ENCODE measurements at places on chromosomes 11 and 22.

GRCh38 chr11:77206264-77207018 is 78.4 kb downstream of the MYO7A start:
- no peak for DNase-seq

DNA sequence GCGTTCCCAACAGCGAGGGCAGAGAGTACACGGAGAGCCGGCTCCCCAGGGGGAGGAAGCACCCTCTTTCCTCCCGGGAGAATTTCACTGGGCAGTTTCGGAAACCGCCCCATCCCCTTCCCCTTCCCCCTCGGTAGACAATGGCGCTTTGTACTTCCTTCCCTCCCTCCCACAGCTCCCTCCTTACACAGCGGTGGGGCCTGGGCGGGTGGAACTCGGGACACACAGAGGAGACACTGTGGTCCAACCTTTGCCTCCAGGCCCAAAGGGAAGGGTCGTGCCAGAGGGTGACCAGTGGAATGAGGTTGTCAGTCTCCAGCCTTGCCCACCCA is 4.3 kb downstream of the SMTN start:
- peak; percentile 90 for DNase-seq

GRCh38 chr11:119374632-119375336 is 6.7 kb downstream of the USP2 start:
- DNase-seq, result peak; percentile 70

DNA sequence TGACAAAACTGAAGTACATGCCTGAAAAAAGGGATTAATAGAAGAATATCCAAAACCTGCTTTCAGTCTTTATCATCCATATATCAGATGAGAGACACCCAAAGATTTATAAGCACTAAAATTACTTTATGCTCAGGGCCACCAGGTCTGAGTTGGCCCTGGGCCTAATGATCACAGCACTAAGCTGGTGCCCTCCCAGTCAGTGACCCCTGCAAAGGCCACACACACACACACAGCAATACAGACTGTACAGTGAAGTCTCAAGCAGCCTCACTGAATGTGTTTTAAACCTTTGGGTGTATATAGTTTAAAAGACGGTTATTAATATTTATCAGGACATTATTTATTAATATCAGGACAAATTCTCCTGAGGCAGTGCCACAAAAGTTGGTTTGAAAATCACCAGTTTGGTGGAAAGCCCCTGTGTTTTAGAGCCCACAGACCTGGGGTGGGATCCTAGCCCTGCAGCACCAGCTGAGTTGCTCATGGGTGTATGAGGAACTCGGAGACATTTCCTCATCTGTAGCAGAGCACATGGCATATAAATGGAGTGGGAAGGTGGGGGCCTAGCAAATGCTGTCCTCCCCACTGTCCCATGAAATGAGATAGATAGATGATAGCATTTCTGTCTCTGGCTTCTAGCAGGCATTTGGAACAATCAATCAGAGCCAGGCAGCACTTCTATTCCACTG is 48.4 kb upstream of the HORMAD2 start:
- DNase-seq, result no peak

GRCh38 chr11:16935518-16936302 is 78.5 kb downstream of the PLEKHA7 start:
- no peak for DNase-seq

DNA sequence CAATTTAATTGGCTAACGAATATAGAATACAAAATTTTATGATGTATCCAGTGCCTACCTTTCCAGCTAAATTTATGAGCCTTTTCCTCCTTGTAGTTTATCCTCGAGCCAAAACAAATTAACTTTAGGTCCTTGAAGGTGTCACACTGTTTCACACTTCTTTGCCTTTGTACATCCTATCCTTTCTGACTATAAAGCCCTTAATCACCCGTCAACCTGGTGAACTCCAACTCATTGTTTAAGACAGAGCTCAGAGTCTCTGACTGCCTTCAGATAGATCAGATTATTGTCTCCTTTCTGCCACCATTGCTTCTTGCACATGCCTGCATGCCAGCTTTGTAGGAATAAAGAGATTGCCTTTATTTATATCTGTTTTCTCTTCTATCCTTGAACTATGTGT is 58.8 kb downstream of the CNTN5 start:
- DNase-seq, result no peak

- DNase-seq, result no peak
Observed at GRCh38 chr11:104148074-104148473, 15.9 kb downstream of the PDGFD start.

GRCh38 chr11:122984186-122985011 is 2.8 kb upstream of the BSX start:
- DNase-seq, result no peak

DNA sequence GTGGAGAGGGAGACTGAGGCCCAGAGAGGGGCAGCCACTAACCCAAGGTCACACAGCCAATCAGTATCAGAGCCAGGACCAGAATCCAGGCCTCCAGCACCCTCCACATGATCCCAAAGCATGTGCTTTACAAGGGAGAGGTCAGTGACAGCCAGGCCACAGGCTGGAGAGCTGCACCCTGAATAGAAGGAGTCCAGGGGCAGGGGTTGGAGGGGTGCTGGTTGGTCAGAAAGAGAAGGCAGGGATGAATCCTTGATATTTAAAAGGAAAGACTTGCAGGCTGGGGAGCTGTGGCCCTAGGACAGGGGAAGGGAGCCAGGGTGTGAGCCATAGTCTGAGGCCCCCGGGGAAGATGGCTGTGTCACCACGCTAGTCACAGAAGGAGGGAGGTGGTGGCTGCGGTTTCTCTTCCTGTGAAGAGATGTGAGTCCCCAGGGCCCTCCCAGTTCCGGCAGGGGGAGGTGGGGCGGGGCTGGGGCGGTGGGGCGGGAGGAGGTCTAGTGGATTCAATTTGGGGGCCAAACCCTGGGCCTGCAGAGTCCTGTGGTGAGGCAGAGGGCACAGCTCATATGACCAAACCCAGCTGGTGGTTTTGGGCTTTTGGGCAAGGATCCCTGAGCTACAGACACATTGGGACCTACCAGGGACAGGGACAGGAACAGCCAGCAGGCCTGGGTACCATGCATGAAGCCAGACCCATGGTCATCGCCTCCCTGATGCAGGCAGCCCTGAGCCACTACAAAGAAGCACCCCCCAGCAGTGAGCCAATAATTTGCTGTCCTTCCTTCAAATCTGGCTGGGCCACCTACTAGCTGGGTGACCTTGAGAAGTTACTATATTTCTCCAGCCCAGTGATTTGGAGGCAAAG is 14.0 kb downstream of the RAC2 start:
- DNase-seq, result peak; percentile 31

GRCh38 chr11:75562048-75562835 is at the start of gene SERPINH1:
Gene SERPINH1 (plus strand): TSS chr11:75562253. CDS start chr11:75566350, 4,097 bp downstream.
- peak; percentile 84 for DNase-seq

GRCh38 chr22:38607680-38608079 is 37.7 kb upstream of the DMC1 start:
- DNase-seq, result no peak

DNA sequence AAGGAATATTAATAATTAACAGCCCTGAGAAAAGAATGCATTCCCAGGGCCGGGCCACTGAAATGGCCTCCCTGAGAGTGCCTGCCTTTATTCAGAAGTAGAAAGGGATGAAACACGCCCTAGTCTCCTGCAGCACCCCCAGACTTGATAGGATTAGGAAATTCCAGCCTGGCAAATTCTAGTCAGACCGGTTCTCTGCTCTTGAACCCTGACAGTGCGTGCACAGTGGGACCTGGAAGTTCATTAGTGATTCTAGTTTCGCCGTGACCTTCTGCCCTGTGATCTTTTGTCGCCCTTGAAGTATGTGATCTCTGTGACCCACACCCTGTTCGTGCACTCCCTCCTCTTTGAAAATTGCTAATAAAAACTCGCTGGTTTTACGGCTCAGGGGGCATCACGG is 2.1 kb upstream of the GSTP1 start:
- no peak for DNase-seq

DNA sequence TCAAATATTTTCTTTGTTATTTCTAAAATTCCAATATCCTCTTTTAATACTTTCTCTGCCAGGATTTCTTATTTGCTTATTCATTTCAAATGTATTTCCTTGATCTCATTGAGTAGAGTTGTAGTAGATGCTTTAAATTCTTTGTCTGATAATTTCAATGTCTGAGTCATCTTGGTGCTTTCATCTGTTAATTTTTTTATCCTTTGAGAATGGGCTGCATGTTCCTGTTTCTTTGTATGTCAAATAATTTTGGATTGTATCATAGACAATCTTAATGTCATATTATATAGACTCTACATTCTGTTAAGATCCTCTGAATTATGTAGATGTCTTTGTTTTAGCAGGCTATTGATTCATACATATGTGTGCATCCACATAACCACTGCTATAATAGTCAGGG is 57.5 kb downstream of the MYEOV start:
- DNase-seq, result no peak

- peak; percentile 12 for DNase-seq
Observed at GRCh38 chr11:2777871-2778629, 78.3 kb upstream of the KCNQ1OT1 start.

DNA sequence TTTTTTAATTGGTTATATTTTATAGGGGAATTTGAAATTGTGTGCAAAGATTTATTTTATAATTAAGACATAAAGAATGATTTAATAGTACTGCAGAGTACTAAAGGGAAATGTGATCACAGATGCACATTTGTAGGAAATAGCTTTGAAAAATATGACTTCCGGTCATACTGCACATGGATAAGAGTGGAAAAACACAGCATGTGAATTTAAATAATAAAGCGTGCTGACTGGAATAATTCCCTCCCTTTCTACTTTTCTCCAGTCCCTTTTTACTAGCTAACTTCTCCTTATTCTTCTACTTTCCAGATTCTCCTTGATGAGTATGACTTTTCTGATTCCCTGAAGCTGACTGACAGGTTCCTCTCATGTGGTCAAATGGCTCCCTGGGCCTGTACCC is 238.4 kb upstream of the CTSC start:
- no peak for DNase-seq

- peak; percentile 74 for DNase-seq
Observed at GRCh38 chr22:44664149-44664548, 37.9 kb upstream of the PRR5 start.

- no peak for DNase-seq
Observed at GRCh38 chr11:134521452-134522289, 109.6 kb upstream of the B3GAT1 start.

- DNase-seq, result no peak
Observed at GRCh38 chr11:124602193-124602592, 9.0 kb upstream of the PANX3 start.

DNA sequence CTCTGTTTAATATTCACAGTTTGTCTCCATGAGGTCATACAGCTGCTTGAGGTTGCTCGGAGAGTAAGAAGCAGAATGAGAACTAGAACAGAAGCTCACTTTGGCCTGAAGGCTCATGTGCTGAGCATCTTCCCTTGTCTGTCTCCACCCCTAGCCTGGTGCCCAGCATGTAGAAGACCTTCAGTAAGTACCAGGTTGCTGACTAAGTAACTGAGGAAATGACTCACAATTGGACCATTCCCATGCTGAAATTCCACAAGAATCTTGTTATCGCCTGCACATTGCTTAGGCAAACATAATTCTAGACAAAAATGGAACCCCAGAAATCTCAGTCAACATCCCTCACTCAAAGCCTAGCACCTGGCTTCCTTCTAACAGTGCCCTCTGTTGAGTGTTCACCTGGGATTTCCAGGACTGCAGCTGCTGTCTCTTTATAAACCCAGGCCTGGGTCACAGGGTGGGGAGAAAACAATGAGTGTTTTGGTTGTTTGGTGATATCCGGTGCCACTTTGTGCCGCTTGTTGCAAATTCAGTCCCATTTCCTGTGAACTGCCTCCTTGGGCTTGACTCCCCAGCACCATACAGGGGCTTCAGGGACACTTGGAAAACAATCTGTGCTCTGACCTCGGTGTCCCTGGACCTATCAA is 406.8 kb downstream of the ETS1 start:
- DNase-seq, result no peak

DNA sequence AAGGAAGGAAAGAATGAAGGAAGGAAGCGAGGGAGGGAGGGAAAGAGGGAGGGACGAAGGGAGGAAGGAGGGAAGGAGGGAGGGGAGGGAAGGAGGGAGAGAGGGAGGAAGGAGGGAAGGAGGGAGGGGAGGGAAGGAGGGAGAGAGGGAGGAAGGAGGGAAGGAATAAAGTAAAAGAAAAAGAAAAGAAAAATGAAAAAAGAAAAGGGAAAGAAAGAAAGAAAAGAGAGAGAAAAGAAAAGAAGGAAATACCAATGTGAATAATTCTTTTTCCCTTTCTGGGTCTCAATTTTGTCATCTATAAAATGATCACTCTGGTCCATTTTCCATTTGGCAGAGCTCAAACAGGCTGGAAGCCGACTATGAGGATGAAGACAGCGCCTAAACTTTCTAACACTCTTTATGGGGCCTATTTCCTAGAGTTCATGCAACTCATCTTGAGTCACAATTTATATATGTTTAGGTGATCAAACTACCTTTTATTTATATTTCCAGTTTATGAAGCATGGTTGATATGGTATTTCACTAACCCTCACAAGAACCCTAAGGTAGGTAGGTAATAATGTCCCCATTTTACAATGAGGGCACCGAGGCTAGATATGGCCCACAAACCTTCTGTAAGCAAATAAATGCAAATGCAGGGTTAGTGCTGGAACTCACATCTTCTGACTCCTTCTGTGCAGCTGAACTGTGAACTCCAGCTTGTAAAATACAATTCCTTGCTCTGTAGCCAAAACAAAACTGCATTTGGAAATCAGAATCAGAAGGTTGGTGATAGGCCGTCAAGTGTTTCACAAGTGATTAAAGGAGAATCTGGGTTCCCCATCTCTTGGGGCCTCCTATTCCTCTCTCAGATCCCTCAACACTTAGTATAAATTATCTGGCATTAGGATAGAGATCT is 434.3 kb downstream of the ETS1 start:
- no peak for DNase-seq

- DNase-seq, result peak; percentile 28
Observed at GRCh38 chr11:14242187-14242586, 116.8 kb downstream of the RRAS2 start.

DNA sequence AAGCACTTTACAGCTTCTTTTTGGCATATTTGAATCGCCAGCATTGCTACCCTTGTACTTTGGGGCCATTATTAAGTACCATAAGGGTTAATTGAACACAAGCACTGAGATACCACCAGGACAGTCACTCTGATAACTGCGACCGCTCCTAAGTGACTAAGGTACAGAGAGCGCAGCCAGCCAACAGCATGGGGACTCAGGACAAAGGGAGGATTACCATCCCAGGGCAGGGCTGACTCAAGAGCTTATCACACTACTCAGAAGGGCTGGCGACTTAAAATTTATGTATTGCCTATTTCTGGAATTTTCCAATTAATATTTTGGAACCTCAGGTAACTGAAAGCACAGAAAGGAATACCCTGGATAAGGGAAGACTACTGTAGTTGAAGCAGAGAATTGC is 479 bp downstream of the ZNF280A start:
- DNase-seq, result peak; percentile 23
